GM12878 (cell line): ENCODE measurements at places on chromosomes 11 and 22.

GRCh38 chr11:21229224-21229623 lies 559.8 kb downstream of the NELL1 start:
- DNase-seq: no peak

DNA sequence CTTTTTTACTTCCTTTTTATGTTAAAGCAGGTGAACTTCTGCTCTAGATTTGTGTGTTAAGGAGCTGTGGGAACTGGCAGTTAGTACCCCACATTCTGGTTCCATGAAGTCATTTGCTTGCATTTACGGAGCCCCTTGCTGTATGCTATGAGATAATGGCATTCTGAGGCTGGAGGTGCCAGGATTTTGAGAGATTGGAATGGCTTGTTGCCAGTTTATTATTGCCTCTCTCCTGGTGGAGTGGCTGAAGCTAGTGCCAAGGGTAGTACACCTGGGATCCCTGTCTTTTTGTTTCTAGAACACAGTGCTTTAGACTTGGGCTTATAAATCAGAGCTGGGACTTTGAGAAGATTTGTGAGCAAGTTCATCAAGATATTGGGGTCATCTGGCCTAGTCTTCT lies 73.8 kb downstream of the STIM1 start:
- DNase-seq: no peak

GRCh38 chr22:22882033-22882717 lies 5.4 kb upstream of the IGLL5 start:
- no peak for DNase-seq

DNA sequence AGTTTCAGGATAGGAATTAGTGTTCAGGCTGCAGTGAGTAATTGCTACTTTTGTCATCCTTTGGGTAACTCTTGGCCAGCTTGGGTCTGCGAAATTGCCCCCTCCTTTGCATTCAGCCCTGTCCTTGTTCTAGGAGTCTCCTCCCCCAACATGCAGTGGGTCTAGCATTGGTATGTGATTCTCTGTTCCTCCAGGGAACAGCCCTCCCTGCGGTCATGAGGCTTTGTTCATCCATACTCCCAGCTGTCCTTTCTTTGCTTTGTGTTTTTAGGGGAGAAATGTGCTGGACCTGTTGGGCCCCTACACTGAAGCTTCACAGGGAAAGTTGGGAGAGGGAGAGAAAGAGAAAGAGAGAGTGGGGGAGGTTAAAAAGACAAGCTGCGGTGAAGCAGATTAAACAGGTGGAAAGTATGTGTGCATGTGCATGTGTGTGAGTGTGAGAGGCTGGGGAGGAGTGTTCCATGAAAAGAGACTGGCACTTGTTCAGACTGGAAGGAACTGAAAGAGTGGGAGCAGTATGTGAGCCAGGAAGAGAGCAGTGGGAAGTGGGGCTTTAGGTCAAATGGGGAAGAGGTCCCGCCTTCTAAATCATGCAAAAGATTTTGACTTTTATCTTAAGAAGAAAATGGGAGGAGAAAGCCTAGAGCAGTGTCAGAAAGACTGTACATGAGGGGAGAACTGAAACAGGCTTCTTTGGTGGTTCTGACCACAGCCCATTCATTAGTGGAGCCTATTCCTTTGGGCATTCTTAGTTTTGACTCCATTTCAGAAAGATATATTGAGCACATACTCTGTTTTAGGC lies 17.9 kb upstream of the SESN3 start:
- DNase-seq: peak; percentile 74

DNA sequence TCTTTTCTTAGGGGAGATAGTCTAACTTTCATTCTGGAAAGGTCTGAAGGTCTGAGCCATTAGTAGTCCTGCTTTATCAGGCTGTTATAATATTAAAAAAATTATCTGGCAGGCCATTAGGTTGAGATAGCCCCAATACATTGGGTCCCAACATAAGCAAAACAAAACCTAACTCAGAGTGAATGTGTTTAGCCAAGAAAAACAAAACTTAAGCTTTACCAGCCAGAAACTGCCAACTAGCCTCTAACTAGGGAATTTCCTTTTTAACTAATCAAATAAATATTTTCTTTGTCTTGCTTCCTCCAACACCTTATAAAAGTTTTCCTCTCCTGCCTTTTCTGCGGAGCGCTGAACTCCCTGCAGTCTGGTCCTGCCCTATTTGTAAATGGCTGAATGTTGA lies 1137.7 kb upstream of the CNTN5 start:
- DNase-seq: no peak

- DNase-seq: no peak
Observed at GRCh38 chr11:45266676-45267020, 19.5 kb downstream of the SYT13 start.

DNA sequence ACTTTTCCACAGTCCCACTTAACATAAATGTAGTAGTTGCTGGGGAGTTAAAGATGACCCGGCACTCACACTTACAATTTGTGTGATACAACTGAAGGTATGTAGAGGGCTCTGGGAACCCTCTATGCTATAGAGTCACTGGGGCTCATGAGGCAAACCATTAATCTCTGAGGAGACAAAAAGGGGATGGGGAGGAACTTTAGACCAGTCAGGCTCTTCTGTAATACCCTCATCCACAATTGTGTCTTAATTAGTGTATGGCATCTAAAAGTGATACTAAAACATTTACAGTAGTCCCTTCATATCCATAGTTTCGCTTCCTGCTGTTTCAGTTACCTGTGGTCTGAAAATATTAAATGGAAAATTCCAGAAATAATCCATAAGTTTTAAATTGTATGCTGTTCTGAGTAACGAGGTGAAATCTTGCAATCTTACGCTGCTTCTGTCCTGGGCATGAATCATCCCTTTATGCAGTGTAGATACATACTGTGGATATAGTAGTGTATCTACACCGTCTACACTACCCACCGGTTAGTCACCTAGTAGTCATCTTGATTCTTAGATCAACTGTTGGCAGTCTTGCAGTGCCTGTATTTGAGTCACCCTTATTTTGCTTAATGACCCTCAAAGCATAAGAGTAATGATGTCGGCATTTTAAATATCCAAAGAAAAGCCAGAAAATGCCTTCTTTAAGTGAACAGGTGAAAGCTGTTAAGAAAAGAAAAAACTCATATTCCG lies 12.2 kb downstream of the CBL start:
- no peak for DNase-seq

- DNase-seq: no peak
Observed at GRCh38 chr22:46245511-46245910, 4.6 kb downstream of the CDPF1 start.

- DNase-seq: no peak
Observed at GRCh38 chr11:47101406-47101805, 75.3 kb downstream of the ARFGAP2 start.

GRCh38 chr11:43931717-43932039 lies 10.8 kb upstream of the C11orf96 start:
- no peak for DNase-seq

DNA sequence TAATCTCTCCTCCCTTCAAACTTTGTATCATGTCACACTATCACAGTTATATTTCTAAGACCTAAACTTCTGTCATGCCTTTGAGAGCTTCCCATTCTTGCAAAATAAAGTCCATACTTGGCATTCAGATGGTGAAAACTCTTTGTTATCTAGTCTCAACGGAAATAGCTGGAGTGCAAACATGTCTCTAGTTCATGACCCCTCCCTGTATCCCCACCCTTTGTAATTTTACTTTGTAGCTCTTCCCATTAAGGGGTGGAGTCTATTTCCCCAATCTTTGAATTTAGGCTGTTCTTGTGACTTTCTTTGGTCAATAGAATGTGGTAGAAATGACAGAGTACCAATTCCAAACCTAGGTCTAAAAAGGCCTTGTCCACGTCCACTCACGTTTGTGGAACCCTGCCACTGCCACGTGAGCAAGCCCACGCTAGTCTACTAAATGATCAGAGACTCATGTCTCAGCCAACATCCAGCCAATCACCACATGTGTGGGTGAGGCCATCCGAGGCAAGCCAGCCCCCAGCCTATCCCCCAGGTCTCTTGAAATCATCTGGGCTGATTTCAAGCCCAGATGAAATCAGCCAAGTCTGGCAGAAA lies 23.4 kb downstream of the SLN start:
- DNase-seq: no peak

- no peak for DNase-seq
Observed at GRCh38 chr11:134341805-134342571, 10.2 kb downstream of the GLB1L2 start.

- DNase-seq: no peak
Observed at GRCh38 chr11:35483131-35483820, 42.1 kb downstream of the PAMR1 start.

- DNase-seq: no peak
Observed at GRCh38 chr11:60872961-60873524, 5.7 kb downstream of the ZP1 start.

DNA sequence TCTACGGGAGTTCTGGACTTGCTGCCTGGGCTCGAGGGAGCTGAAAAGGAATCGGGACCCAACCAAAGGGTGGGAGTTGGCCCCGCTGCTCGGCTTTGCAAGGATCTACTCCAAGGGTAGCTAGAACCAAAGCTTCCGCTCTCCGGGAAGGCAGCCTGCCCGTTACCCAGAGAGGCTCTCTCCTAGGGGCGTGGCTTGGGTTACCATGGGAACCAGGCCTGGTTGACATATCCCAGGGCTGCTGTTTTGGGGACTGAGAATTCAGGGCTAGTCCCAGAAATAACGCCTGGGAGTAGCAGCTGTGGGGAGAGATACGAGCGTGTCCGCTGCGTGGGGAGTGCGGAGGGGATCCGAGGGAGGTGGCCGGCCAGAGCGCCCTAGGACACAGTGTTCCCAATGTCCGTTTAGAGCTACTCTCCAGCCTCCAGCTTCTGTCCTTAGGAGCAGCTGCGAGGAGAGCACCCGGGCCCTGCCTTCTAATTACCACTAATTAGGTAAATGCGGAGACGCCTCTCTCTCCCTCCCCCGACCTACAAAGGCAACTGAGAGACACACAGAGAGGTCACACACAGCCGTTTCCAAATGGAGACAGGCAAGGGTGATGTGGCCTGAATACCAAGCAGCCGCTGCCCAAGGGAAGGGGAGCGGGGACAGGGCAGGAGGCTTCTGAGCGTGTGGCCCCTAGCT lies 141.6 kb upstream of the CADM1 start:
- no peak for DNase-seq

DNA sequence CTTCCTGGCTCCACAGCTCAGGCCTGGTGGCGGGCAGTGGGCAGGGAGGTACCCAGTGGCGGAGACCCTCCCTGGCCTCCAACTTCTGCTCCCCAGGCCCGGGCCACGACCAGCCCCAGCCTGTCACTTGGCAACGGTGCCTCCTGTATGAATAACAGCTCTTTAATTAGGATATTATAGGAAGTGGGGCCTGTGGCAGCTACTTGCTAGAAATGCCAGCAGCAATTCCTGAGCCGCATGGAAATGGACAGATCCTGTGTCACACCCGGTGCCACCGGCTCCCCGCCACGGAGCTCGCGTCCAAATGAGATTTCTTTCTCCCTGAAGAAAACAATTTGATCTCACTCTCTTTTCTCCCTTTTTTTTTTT lies 104.5 kb downstream of the CHST1 start:
- no peak for DNase-seq

DNA sequence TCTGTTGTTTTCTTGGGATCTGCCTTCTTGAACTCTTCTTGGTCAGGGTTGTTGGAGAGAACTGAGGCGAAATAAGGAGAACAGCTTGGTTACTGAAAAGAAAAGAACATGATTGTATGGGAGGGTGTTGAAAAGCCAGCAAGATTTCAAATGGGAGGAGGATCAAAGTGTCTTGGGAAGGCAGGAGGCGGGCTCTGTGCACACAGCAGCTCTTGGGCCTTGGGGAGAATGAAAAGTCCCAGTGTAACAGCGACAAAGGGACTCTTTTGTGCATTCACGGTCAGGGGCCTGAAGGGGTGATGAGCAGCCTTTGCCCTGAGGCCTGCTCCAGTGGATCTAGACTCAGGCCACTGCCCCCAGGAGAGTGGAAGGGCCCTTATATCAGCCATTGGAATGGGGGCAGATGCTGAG lies 135.4 kb downstream of the ADAMTS15 start:
- DNase-seq: no peak

DNA sequence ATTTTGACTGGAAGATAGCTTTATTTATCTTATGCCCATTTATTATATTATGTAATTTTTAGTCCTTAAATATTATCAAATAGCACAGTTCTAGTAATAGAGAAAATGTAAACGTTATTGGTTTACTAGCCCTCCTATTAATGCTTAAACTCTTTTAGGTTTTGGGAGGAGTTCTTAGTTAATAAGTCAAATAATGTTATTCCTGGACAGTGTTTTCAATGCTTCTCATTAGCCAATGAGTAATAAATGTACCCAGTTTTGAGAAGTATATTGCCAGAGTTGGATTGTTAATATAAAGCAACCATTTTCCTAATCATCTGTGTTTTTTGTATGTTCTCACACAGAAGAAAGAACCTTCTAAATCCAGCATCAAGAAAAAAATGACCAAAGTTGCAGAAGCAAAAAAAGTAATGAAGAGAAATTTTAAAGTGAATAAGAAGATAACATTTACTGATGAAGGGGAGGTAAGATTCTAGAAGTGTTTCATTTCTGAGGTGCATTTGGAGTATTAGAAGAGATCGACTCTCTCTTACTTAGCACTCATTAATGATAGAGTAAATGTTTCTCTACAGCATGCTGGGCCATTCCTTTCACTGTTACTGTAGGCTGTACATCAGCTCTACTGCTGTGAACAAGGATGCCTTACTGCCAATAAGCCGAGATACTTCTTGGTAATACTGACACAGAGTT lies 173.4 kb downstream of the DDX10 start:
- no peak for DNase-seq

DNA sequence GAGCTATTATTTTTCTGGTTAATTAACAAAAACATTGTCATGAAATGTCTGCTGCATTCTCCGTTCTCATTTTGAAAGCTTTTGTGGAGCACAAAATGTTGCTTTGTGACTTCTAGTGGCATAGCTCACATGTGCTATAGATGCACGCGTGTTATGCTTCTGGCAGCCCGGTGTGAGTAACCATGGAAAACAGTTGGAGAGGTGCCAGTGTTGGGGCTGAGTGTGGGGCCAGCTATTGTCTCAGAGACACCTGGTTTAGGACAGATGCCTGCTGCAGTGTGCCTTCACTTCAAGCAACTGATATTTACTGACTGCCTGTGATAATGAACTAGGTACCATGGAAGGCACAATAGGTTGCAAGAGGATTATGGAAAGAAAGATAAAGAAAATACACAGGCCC lies 760.6 kb downstream of the NTM start:
- no peak for DNase-seq

DNA sequence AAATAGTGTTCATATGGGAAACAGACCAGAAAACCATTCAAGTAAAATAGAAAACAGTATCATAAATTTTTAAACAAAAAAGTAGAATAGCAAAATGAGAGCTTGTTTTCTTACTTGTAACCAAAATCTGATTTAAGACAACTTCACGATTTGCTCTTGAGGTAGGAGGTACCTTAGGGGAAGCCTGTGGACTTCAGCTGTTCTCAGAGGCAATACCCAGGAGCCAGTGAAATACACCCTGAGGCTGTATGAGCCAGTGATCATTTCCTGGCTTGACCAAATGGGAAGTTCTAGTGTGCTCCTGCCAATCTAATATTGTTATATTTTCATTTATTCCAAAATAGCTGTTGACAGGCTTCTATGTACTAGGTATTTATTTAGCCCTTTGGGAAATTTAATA lies 104.8 kb downstream of the ARHGAP42 start:
- no peak for DNase-seq
